T47D (cell line): ENCODE measurements at places on chromosomes 2 and 18.

DNA sequence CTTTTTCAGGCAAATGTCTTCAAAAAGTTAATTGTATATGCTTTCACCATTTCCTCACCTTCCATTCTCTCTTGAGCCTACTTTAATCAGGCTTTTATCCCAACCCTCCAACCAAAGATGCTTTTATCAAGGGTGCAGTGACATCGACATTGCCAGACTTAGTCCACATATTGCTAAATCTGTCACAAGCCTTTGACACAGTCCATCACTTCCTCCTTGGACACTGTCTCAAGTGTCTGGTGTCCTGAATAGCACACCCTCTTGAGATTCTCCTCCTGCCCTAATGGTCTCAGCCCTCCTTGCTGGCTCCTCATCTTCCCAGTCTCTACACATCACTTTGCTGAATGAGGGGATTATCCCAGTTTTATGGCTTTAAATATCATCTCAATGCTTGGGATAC is 147.5 kb upstream of the SLC39A10 start:
- DNase-seq: no peak

DNA sequence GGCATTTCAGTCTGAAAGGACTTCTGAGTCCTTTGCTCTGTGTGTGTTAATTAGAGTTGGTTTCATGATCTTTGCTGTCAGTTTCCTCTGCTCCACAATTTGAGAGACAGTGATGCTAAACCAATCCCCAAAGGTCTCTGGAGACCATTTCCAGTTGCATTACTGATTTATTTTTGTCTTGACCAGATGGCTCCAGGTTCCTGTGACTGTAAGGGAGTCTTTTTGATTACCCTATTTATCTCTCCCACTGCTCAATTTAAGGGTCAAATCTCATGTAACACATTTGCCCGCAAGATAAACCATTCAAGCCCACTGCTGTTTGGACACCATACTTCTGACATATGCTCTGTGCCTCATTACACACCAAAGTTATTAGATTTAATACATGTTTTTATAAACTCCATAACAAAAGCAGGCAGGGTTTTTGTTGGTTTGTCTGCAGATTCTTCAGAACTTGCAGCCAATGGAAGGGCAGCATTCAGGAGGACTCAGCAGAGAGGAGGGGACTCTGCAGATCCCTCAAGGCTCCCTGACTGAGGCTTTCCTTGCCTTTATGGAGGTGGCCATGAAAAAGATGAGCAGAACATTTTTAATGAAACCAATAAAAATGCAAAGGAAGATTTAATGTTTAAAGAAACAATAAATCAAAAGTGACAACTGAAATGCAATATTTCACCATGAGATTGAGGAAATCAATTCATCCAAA is 889.3 kb upstream of the CELF4 start:
- DNase-seq: no peak

- no peak for DNase-seq
These were observed 347.1 kb downstream of the CLIP4 start for GRCh38 chr2:29462293-29462692.

DNA sequence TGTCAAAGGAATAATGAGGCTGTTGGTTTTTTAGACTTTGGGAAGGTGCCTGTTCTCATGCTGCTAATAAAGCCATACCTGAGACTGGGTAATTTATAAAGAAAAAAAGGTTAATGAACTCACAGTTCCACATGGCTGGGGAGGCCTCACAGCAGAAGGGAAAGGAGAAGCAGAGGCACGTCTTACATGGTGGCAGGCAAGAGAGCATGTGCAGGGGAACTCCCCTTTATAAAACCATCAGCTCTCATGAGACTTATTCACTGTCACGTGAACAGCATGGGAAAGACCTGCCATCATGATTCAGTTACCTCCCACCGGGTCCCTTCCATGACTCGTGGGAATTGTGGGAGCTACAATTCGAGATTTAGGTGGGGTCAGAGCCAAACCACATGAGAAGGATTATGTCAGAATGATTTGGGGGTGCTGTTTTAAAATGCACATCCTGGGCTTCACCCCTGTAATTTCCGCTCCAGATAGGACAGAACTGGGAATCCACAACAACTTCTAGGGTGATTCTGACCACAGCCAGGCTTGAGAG is 37.8 kb downstream of the TCF7L1 start:
- no peak for DNase-seq

GRCh38 chr18:48950536-48951447 is at the start of gene SMAD7:
Gene SMAD7, minus strand, starts transcription at chr18:48950965. Its CDS starts 541 bp downstream, at chr18:48950424.
- peak; percentile 30 for DNase-seq

GRCh38 chr2:240224676-240225075 is 84.2 kb upstream of the OTOS start:
- DNase-seq: no peak

DNA sequence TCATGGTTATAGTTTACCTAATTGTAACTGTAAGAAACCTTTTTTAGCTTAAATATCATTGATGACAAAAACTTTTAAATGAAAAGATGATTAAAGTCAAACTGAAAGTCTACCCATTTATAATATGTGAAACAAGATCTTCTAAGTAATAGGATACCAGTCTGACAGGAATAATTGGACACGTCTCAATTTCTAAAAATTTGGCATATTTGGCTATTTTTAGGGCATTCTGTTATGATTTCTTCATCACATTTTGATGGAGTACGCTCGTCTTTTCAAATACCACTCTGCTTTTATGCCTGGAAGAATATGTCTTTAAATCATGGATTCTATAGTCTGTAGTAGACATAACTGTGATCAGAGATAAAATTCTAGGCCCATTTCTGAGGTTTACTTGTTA is 1.3 kb downstream of the R3HDM1 start:
- no peak for DNase-seq

DNA sequence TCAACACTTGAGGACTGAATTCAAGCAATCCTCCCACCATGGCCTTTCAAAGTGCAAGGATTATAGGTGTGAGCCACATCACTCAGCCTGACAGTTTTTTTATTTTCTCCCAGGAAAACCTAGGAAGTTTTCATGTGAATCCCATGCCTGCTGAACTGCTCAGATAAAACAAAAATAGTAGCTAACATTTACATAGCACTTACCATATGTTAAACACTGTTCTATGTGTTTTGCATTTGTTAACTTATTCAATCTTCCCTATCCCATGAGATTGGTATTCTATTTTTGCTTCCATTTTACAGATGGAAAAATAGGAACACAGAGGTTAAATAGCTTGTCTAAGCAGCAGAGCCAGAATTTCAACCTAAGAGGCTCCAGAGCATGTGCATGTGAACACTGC is 157.4 kb upstream of the KCTD1 start:
- DNase-seq: no peak

GRCh38 chr2:204203704-204204103 is 267.1 kb downstream of the ICOS start:
- DNase-seq: peak; percentile 38

DNA sequence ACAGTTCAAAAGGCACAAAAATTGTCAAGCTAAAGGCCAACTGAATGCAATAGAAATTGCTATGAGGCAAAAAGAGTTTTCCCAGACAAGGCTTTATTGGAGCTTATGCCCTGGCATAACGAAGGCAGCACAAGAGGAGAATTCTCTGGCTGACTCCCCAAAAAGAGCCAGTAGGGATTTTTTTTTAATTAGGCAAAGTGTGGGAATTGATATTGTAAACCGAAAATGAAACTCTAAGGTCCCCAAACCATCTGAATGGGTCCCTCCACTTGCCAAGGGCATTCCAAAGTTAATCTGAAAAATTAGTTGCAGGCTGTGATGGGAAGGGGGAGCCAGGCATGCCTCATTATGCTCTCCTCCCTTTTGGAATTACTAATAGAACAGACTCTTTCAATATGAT is 118.9 kb downstream of the SPOPL start:
- no peak for DNase-seq

DNA sequence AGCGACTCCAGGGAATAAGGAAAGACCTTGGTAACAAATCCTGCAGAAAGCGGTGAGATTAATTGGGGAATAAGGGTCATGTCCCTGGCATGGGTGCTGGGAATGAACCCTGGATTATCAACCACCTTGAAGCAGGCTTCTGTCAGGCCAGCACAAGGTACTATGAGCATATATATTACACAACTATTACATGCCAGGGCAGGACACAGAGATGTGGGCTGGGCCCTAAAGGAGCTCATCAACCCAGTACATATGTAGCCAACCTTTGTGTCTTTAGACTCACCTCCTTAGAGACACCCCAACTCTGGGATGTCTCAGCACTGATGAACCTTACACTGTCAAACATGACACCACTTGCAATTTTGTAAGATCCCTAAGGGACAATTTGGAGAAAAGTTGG is 3.4 kb downstream of the SFXN5 start:
- no peak for DNase-seq

DNA sequence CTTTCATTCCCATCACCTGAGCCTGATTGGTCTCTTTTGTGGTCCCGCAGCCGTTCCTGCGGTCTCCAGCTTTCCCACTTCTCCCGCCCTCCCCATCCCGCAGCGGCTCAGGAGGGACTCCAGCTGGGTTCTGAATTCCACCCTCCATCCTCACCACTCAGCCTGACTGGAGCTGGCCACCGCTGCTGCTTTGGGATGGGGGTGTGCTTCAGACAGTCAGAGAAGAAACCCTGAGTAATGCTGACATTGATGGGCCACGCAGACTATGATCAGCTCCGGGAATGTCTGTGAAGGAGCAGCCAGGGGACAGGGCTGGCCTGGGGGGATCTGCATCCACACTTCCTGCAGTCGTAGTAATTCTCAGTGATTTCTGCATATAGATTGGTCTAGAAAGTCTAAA is 45.9 kb upstream of the TXNDC2 start:
- no peak for DNase-seq

DNA sequence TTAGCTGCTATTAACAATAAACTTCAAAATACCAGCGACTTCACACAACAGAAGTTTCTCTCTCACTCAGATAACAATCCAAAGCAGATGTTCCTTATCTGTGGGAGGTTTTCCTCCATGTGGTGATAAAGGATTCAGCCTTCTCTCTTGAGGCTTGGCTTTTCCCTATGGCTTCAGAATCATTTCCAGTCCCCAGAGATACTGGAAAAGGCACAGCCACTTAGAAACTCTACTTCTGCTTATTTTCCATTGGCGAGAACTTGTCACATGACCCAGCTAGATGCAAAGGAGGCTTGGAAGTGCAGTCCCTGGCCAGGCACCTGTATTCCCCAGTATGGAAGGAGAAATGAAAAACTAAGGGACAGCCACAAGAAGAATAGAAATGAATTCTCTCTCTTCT is 344.8 kb downstream of the MTX2 start:
- DNase-seq: no peak

DNA sequence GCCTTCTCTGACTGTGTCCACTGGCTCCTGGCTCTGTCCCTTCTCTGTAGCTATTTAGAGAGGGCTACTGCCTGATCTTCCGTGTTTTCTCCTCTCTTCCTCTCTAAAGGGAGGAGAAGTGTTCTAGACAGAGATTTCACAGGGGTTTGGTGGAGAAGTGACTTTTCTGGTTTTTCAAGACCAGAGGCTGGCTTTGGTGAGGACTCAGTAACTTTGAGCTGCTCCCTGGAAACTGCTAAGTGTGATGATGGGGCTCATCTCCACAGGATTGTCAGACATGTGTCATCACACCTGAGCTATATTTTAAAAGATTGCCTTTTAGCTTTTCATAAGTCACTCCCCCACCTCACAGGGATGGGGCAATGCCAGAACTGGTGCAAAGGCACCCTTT is 6.2 kb downstream of the MAL start:
- peak; percentile 38 for DNase-seq

- peak; percentile 17 for DNase-seq
These were observed 59.9 kb upstream of the REG3A start for GRCh38 chr2:79219383-79219988.

GRCh38 chr2:195813421-195813820 is 156.4 kb downstream of the SLC39A10 start:
- no peak for DNase-seq

- no peak for DNase-seq
These were observed 11.6 kb upstream of the PTPN4 start for GRCh38 chr2:119748135-119748534.

DNA sequence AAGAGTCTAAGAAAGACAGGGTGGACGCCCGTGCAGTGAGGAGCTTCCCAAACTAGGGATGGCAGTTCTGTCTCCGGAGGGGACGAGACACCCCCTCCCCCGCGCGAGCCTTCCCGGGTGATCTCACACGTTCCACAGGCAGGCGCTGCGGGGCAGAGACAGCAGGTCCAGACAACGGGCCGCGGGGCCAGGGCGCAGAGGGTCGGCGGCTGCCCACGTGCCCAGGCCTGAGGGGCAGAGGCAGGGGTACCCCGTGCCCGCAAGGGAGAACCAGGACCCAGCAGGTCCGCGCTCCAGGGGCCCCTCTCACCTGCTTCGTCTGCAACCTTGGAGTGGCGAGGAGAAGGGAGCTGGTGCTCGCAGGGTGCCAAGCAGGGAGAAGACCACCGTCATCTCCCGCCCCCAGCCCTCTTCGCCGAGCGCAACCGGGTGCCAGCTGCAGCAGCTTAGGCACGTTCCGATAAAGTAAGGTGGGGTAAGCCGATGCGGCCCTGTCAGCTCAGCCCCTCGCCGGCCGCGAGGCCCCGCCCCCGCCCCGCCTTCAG is at the start of gene GPR155:
TSS of gene GPR155 (minus strand) at position 467 of the 545 bp plus-strand sequence. CDS start 5,073 bp downstream, outside the sequence.
- DNase-seq: peak; percentile 44

GRCh38 chr2:48445091-48445725 is 84.7 kb upstream of the STON1 start:
- DNase-seq: no peak

DNA sequence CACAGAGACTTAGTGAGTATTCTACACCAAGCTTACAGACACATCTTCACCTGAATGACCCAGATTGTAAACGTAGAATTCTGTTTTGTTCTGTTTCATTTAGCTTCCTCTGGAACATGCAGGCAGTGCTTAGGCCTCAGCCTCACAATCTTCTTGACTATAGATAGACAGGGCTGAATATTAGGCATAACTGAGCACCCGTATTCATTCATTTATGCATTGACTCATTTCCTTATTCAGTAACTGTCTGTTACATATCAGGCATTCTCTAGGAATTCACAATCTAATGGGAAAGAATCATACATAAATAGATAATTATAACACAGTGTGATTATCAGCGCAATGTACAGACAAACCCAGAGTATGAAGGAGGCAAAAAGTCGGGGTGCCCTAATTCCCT is 124.9 kb upstream of the ETAA1 start:
- DNase-seq: no peak

DNA sequence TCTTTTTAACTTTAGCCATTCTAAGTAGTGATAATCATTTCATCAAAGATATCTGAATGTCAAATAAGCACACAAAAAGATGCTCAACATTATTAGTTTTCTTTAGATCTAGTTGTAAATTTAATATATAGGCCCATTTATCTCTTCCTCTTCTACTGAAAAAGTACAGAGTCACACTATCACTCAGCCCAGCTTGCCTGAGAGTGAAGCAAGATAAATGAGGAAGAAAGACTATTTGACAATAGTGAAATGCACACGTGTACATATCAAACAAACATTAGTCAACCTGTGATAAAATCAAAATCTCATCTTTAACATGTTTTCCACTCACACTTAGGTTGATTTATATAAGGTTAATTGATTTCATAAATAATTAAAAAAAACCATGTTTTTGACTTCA is 83.5 kb upstream of the CCDC195 start:
- no peak for DNase-seq

DNA sequence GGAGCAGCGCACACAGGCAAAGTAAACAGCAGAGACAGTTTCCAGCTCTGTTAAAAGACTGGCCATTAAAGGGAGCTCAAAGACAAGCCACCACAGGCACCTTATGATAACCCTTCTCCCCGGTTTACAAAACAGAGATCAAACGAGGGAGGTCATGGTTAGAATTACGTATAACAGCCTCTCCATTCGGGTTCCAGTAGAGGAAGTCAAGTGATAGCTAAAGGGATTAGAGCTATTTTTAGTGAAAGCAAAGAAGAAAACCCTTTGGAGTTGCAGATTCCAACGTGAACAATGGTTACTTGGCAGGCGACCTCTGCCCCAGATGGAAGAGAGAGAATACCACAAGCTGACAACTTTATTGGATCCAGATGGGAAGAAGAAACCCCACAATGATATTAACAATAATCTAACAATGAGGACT is 31.2 kb upstream of the EDAR start:
- no peak for DNase-seq
